ENCODE measurements at places on chromosomes 6 and 20.

DNA sequence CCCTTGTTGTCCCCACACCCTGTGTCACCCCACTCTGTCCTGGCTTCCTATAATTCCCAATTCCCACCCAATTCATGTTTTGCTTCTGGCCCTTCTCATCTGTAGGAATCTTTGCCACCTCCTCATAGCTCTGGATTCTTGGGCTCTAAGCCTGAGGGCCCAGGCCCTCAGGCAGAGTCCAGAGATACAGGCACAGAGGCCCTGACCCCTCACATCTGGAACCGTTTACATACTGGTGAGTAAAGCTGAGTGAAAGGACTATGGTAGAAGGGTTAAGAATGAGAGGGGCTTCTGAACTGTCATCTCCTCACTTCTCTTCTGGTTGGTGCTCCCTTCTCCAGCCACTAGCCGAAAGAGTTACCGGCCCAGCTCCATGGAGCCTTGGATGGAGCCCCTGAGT lies 13.6 kb downstream of the PRRC2A start:
- DNase-seq, result no peak

- DNase-seq, result no peak
Observed at GRCh38 chr6:26486358-26486757, 13.7 kb upstream of the BTN1A1 start.

DNA sequence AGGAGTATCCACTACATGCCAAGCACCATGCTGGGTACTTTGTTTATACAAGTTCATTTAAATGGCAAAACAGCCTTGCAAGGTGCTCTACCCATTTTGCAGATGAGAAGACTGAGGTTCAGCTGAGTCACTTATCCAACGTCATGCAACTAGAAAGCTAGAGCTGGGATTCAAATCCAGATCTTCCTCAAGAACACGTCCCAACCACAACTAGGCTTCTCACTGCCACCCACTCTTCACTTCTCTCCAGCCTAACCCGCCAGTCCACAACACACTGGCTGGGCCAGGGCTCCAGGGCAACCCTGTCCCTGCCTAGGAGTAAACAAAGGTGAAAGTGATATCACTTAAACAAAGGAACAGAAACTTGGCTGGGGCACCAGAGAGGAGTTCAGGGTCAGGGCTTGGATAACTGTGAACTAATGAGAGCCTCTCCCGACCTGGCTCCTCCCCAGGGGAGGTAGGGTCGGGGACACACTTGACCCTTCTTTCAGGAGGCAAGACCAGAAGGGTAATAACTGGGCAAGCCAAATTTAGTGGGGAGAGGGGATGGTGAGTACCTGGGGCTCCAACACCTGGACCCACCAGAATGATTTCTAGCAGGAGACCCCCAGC lies 7.9 kb downstream of the SDC4 start:
- DNase-seq, result no peak

DNA sequence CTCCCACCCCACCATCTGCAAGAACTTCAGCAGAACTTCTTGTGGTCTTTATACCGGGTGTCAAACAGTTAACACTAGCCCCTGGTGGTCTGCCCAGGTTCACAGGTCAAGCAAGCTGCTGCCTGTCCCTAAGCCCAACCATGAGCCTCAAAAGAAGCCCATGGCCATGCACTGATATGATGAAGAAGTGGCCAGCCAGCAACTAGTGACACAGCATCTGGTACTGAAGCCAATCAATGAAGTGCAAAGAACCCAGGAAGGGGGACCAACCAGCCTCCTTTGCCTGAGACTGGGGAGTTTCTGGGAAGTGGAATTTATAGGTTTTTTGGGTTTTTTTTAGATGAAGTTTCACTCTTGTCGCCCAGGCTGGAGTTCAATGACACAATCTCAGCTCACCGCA lies 127.8 kb downstream of the MAFB start:
- DNase-seq, result no peak

DNA sequence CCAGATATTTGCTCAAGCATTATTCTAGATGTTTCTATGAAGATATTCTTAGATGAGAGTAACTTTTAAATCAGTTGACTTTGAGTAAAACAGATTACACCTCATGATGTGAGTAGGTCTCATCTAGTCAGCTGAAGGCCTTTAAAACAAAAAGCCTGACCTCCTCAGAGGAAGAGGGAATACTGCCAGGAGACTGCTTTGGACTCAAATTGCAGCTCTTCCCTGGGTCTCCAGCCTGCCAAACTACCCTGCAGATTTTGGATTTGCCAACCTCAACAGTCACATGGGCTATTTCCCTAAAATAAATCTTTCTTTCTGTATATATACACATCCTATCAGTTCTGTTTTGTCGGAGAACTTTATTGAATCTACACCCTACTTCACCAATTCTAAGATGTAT lies 182.5 kb upstream of the TENT5A start:
- no peak for DNase-seq

DNA sequence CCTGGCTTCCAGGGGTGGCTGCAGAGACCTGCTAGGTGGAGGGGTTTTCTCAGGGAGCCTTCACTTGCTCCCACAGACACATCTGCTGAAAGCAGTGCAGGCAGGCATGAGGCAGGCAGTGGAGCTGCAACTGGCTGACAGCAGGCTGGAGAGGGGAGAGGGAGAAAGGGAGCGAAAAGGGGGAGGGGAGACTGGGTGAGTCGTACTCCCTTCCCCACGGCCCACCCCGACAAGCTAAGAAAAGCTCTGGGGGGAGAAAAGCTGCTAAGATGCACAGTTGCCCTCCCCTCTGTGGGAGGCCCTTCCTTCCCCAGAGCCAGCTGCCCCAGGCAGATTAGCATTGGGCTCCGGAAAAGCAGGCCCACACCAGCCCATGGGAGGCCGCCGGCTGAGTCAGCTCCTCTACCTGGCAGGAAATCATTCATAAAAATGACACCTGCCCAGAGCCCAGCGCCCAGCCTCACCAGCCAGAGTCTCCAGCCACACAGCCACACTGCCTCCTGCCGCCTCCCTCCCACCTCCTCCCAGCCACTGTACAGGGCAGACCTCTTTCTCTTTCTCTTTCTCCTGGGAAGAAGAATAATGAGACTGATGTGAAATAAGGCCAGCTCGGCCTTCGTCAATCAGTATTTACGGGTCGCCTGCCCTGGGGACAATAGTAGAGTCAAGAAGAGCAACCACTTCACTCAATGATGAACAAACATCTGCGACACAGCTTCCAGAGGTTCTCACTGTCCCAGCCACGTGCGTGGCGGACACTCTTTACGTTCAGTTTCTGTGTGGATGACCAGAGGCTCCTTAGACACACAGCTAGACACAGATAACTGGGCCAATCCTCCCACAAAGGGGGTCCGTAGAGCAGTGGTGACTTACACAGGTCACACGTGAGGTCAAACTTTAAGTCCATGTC lies 7.7 kb upstream of the C20orf203 start:
- DNase-seq, result no peak

DNA sequence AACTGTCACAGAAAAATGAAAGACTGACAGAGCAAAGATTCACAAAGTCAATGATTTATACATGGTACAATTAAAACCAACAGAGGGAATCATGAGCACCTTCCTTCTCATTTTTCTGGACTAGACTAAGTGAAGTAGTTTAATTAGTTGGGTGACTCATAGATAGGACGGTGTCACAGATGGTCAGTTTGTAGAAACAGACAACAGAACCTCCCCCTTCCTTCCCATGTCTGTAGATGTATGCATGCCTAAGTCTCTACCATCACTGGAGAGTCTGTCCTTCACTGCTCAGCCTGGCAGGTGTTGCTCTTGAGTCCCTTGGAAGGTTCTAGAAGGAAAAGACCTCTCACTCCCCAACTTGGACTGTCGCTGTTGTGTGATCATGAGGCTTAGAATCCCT lies 75.4 kb upstream of the EEF1E1 start:
- DNase-seq, result no peak

GRCh38 chr6:51854347-51854746 lies 233.1 kb downstream of the PKHD1 start:
- no peak for DNase-seq

DNA sequence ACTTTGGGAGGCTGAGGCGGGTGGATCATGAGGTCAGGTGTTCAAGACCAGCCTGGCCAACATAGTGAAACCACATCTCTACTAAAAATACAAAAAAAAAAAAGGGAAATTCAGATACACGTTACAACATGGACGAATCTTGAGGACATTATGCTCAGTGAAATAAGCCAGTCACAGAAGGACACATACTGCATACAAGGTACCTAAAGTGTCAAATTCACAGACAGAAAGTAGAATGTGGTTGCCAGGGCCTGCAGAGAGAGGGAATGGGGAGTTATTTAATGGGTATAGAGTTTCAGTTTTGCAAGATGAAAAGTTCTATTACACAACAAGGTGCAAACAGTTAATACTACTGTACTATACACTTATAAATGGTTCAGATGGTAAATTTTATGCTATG lies 75.1 kb downstream of the SNX5 start:
- no peak for DNase-seq

- DNase-seq, result no peak
Observed at GRCh38 chr20:64107736-64108457, 532 bp upstream of the NPBWR2 start.

DNA sequence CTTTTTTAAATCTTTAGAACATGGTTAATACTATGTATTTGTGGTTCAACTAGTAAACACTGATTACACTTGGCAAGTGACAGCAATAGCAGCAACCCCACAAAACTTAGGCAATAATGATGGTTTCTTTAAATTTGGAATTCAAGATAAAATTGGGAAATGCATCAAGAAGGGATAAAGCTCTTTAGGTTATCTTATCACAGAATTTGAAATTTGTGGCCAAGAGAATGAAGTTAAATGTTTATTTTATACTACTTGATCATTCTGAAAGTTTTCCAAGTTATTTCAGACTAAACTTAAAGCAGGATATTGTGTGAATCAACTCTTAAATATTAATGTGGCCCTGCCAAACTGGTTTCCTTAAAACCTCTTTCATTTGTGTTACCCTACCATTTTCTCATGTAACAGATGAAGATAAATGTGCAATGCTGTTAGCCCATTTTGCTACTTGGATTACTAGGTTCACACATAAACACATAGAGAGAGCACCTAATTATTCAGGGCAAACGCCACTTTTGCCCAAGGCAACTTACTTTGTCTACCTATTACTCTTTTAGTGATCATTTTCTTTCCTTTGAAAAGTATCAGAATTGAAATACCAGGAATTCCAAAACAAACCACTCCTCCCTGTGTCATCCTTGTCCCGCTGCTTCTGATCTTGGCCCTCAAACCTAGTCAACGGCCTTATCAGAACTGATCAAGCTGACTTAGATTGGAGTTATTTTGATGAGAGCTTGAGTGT lies 186.7 kb upstream of the TENT5A start:
- DNase-seq, result peak; percentile 52

GRCh38 chr6:42280966-42281533 lies 63.4 kb upstream of the MRPS10 start:
- DNase-seq, result no peak

- DNase-seq, result no peak
Observed at GRCh38 chr20:20160520-20160919, 108.2 kb downstream of the CFAP61 start.

GRCh38 chr20:12573442-12573841 lies 435.3 kb upstream of the SPTLC3 start:
- DNase-seq, result no peak

DNA sequence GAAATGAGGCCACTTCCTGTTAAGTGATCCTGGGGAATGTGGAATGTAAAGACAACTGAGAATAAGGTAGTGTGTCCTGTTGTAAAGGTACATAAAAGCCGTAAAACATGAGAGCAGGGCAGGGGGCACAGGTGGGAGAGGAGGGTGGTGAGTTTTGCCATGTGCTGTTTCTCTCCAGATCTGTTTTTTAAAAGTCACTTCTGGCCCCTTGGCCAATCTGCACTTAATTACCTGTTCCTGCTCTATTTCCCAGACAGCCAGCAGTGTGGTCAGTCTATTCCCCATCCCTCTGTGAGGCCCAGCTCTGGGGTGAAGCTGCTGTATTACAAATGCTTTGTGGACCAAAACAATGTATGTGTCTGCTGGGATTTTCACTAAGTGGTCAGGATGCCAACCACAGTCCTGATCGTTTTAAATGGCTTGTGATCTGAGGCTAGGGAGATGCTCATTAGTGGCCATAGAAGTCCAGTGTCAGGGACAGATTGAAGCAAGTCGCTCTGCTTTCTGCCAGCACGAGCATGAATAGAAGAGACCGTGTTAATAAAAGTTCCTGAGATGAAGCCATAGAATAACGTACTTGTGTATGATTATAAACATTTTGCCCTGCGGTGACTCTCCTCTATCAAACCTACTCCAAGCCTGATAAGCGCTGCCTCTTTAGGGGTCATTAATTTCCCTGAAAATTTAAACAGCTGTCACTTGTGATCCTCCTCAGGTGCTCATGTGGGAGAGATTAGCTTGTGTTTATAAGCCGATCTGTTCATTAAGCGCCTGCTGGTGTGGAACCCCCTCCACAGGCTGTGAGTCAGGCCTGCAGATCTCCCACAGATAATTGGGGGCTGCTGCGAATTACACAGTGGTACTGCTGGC lies 111.8 kb upstream of the CENPW start:
- DNase-seq, result peak; percentile 32

GRCh38 chr6:24492475-24492874 lies 2.3 kb upstream of the ALDH5A1 start:
- DNase-seq, result no peak

- no peak for DNase-seq
Observed at GRCh38 chr6:21164768-21165326, 428.7 kb upstream of the SOX4 start.

GRCh38 chr6:56714982-56715456 lies 72.3 kb upstream of the DST start:
- peak; percentile 68 for DNase-seq

- no peak for DNase-seq
Observed at GRCh38 chr20:53079828-53080686, 107.9 kb downstream of the TSHZ2 start.

DNA sequence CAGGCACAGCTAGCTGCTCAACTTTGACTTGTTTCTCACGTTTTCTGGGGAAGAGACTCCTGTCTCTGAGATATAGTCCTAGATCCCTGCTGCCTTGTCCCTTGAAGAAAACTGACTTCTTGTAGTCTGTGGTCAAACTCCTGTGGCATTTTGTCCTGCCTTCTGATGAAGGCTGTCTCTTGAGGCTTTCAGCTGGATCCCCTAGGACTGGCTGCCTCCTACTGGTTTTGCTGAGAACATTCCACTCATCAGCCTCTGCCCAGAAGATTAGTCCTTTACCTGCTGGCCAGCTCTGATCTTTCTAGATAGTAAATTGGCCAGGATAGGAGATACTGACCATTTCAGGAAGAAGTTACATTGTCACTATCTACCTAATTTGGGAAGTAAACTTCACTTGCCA lies 71.9 kb upstream of the CNR1 start:
- no peak for DNase-seq

All from adipocyte (in vitro differentiated cells).